ENCODE measurements at places on chromosomes 13 and 19.

- peak; percentile 61 for DNase-seq
These were observed 10.2 kb upstream of the CCDC97 start for GRCh38 chr19:41299755-41300089.

- no peak for DNase-seq
These were observed 24.5 kb upstream of the ZNF492 start for GRCh38 chr19:22609630-22610029.

- no peak for DNase-seq
These were observed 5.4 kb upstream of the GAS6 start for GRCh38 chr13:113869263-113869662.

DNA sequence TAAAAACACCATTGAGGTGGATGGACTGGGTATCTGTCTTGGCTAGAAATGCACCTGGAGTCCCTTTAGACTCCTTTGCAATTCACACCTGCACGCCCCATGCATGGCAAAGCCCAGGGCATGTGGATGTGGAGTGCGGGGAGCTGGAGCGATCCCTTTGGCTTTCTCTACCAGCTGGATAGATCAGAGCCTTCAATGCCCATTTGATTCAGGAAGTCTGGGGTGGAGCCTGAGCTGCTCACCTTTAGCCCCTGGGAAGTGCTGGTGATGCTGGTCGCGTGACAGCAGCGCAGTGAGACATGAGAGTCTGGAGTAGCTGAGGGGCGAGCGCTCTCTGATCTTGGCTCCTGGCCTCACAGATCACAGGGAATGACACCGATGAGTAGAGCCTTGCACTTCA lies 4.8 kb upstream of the ZNF536 start:
- no peak for DNase-seq

DNA sequence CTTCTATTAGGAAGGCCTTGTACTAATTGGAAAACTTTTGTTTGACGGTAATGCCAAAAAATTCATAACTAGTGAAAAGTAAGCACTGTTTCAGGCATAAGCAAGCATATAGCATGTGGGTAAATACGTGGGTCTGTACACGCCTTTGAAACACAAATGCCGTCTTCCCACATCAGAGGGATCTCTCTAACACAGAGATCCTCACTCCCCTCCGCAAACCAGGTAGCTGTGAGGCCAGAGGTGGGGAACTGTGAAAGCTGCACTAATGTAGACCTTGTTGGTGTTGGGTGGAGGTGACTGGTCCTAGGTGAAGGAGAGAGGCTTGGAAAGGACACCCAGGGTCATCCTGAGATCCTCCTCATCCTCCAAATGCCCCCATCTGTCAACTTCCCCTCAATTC lies 16.0 kb upstream of the POU2F2 start:
- DNase-seq: no peak

- DNase-seq: no peak
These were observed 97.4 kb downstream of the STK24 start for GRCh38 chr13:98479496-98480003.

- DNase-seq: no peak
These were observed 131.1 kb upstream of the GJB6 start for GRCh38 chr13:20363172-20363571.

GRCh38 chr13:111129465-111130115 lies 14.5 kb downstream of the ARHGEF7 start:
- DNase-seq: no peak

DNA sequence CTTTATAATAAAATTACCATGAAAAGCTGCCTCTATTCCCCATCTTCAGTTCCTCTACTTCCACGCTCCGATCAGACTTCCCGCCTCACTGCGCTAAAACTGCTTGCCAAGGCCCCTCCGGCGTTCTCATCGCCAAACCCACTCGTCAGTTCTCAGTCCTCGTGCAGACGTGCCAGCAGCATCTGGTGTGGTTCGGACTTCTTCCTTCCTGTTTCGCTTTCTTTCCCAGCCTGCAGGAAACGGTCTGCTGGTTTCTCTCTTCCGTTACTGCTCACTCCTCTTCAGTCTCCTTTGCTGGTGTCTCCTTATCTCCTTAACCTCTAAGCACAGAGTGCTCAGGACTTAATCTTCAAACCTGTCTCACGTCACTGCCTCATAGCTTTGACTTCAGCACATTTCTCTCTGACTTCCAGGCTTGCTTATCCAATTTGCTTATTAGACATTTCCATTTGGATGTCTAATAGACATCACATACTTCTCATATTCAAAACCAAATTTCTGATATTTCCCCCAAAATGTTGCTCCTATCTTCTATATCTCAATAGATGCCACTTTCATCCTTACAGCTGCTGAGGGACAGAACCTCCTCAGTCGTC lies 40.3 kb downstream of the RCBTB2 start:
- peak; percentile 63 for DNase-seq

DNA sequence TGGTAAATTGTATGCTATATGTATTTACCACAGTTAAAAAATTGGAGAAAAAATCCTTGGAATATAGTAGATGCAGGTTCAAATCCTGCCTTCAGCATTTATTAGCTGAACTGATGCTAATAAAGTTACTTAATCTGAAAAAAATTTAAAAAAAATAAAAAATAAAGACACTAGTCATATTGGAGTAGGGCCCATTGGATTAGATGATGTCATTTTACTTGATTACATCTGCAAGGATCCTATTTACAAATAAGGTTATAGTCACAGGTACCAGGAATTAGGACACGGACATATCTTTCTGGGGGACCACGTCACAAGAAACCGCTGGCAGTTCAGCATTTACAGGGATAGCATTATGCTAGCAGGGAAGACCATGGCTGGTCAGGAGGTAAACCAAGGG lies 6.2 kb downstream of the ZNF555 start:
- no peak for DNase-seq

- no peak for DNase-seq
These were observed 350.0 kb downstream of the ZNF536 start for GRCh38 chr19:30722186-30722585.

- DNase-seq: no peak
These were observed 317 bp downstream of the LYL1 start for GRCh38 chr19:13102416-13102665.

- no peak for DNase-seq
These were observed 163.0 kb downstream of the HS6ST3 start for GRCh38 chr13:96252903-96253302.

- DNase-seq: no peak
These were observed 173.9 kb downstream of the FOXO1 start for GRCh38 chr13:40492511-40492910.

GRCh38 chr19:7619671-7620441 lies 9.5 kb downstream of the XAB2 start:
- DNase-seq: no peak

- no peak for DNase-seq
These were observed 9.2 kb downstream of the ASF1B start for GRCh38 chr19:14127176-14127575.

- DNase-seq: no peak
These were observed 83.5 kb upstream of the ARGLU1 start for GRCh38 chr13:106651442-106651841.

DNA sequence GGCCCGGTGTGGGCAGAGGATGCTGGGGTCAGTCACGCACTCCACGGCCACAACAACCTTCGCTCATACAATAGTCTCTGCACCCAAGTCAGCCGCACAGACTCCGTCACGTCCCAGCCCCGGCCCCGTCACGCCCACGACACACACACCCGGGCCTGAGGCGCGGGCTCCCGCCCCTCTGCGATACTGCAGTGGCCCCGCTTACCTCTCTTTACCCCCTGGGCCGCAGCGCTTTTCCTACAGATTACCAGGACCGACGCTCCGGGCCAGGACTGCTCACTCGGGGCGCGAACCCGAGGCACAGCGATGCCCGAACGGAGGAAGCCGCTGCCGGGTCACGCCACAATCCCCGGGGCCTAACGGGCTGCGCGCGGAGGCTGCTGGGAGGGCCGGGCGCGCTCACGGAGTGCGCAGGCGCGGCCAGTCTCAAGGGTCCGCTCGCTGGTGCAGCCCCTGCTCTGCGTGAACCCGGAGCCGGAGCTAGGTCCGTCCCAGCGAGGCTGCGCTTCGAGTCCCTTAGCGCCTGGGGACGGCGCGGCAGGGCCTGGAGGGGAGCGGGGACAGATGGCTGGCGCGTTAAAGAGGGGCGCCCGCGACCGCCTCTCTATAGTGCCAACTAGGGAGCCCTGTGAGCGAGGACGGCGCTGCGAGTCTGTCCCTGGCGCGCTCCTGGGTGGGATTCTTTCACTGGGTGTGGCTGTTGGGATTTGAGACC lies at the start of gene ZFP82:
Gene ZFP82 (minus strand): TSS at position 358 of the 715 bp plus-strand sequence. CDS start 8,855 bp downstream, outside the sequence.
- DNase-seq: peak; percentile 74

GRCh38 chr19:55348317-55349034 lies 6.0 kb downstream of the COX6B2 start:
- DNase-seq: no peak

- no peak for DNase-seq
These were observed 60.6 kb downstream of the ING1 start for GRCh38 chr13:110774051-110774450.

- no peak for DNase-seq
These were observed 9.3 kb downstream of the NOTCH3 start for GRCh38 chr19:15191514-15191913.

DNA sequence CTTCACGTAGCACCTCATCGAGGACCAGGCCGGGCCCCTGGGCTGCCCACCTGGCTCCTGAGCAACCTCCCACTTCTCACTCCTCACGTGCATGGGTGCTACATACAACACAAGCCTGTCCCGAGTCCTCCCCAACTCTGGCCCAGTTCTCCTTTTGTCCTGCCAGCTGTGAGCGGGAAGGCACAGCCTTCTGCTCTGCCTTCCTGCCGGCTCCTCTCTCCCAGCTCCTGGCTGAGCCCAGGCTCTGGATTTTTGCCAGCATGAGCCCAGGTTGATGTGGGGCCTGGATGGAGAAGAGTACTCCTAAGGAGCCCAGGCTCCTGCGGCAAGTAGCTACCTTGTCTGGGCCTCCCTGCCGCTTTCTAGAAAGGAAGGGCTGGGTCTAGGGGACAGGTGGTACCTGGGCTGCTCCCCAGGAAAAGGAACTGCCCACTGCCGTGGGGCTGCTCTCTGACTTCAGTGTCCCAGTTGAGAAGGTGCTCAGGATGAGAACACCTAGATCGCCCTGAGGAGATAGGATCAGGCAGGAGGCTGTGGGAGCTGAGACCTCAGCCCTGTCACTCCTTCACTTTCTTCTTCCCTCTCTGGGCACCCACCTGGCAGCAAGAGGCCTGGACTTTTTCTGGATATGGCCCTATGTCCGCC lies 23.6 kb downstream of the LYL1 start:
- no peak for DNase-seq

Data from T-cell (primary cell).